Neural crest cell (in vitro differentiated cells): ENCODE measurements at places on chromosomes 4 and X. TPM values are rescaled to one million over a fixed set of nuclear protein-coding genes. Genes with fewer than 3 reads are reported as not detected.
A peak's percentile ranks its signal among the peaks of the same experiment; 100 is the strongest.

Gene PROM1
- 60.8 and 65.3 TPM in 2 replicates for total RNA-seq

Gene SOD3
- total RNA-seq = 0.16 and 0.32 TPM in 2 replicates

Gene TACC3
- 159 and 165 TPM in 2 replicates for total RNA-seq

Gene GPR119
- total RNA-seq = not detected in 2 replicates

Gene SHROOM4
- total RNA-seq = 6.2 and 7.2 TPM in 2 replicates

Gene BMPR1B
- 24.9 and 26.8 TPM in 2 replicates for total RNA-seq

- no peak overlapping the region for H3K27ac ChIP-seq
- H3K4me3 ChIP-seq = peak overlapping the region; percentile 48
- no peak for DNase-seq
- peaks cover 18% of the 10 kb centered on the region for H3K4me1 ChIP-seq
- H3K27me3 ChIP-seq = no peaks in the 10 kb centered on the region
- no peaks in the 10 kb centered on the region for H3K36me3 ChIP-seq
These were observed 767.3 kb upstream of the TENM3 start for GRCh38 chr4:181475781-181476507.

DNA sequence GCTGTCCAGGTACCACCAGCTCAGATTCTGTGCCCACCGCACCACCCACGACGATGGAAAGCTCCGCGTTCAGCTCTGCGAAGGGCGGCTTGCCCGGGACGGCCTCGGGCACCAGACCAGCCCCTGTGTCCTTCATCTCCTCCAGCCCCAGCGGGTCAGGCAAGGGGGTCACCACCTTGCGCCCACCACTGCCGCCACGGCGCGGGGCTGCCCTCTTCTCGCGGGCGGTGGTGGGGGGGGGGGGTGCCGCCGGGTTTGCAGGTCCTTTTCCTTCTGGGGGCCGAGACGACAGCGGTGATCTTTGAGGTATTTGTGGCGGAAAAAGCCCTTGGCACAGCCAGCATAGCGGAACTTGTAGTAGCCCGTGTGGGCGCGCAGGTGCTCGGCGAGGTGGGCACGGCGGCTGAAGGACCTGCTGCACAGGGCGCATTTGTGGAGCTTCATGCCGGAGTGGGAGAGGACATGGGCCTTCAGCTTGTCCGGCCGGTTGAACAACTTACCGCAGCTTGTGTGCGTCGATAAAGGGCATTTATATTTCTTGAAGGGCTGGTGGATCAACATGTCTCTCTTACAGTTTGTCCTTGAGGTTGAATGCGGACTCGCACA is 50.9 kb downstream of the CFAP299 start:
- no peaks in the 10 kb centered on the region for H3K4me1 ChIP-seq
- no peak overlapping the region for H3K27ac ChIP-seq
- no peak overlapping the region for H3K4me3 ChIP-seq
- DNase-seq = no peak

DNA sequence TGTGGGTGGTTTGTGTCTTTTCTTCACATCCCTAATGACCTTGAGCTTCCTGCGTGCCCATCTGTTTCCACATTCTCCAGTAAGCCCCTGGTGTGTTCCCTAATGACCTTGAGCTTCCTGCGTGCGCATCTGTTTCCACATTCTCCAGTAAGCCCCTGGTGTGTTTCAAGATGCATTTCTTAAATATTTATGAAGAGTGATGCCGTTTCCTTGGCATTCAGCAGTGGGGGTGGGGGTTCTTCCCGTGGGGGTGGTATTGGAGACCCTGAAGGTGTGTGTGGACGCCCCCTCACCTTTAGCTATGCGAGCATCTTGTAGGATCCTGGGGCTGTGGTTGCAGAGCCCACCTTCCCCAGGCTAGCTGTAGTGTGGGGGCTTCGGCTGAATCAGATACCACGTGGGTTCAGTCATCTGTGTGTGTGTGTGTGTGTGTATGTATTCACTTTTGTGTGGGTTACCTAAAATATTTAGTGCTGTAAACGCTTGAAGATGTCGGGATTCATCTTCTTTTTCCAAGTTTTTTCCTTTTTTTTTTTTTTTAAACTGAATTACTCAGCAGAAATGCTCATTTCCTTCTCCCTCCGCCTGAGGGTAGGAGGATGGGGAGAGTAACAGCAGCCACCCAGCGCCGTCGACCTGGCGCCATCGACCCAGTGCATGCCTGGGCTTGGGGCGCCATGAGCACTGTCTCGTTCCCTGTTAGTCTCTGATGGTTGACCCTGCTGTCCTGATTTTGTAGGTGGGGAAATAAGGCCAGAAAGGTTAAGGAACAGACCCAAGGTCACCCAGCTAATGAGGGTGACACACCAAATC is 9.9 kb downstream of the NSG1 start:
- DNase-seq = no peak
- no peak overlapping the region for H3K27ac ChIP-seq

DNA sequence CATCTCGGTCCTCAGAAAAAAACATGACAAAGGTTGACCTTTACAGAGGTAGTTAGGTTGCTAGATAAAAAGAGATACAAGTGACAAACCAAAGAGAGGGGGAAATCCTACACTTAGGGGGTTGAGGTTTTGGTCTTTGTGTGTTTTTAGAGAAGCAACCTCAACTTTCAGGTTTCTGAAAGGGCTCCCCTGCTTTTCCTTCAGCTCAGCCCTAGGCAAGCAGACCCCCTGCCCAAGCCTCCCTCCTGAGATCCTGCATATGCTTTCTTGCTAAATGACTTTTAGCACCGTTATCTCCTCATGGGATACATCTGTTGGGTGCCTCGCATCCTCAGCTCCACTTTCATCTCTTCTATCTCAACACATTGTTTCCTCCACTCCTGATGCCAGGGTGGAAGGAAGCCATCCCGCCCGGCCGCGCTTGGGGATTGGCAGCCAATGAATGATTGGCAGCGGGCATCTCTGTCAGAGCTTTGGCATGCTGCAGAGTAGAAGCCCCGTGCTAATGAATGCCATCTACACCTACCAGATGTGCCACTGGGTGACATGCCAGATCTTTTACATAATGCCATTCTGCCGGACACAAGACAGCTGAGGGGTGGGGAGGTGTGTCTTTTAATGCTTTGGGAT is 15.0 kb upstream of the PRDM8 start:
- H3K27ac ChIP-seq = no peak overlapping the region
- H3K4me1 ChIP-seq = peaks cover 29% of the 10 kb centered on the region
- peaks cover 6% of the 10 kb centered on the region for H3K36me3 ChIP-seq
- peaks cover 72% of the 10 kb centered on the region for H3K27me3 ChIP-seq
- peak overlapping the region; percentile 28 for H3K4me3 ChIP-seq

GRCh38 chr4:148776941-148777340 is 334.7 kb upstream of the NR3C2 start:
- H3K36me3 ChIP-seq = no peaks in the 10 kb centered on the region
- no peaks in the 10 kb centered on the region for H3K27me3 ChIP-seq
- H3K4me3 ChIP-seq = no peak overlapping the region
- H3K4me1 ChIP-seq = no peaks in the 10 kb centered on the region

GRCh38 chr4:112127803-112128202 is 17.5 kb upstream of the FAM241A start:
- no peak overlapping the region for H3K4me3 ChIP-seq
- no peaks in the 10 kb centered on the region for H3K36me3 ChIP-seq
- H3K27me3 ChIP-seq = peaks cover 5% of the 10 kb centered on the region
- no peak overlapping the region for H3K27ac ChIP-seq
- peaks cover 4% of the 10 kb centered on the region for H3K4me1 ChIP-seq
